Stomach (tissue), 19 donors: ENCODE measurements at places on chromosomes 6 and 20. TPM values are rescaled to one million over a fixed set of nuclear protein-coding genes. Genes with fewer than 3 reads are reported as not detected.

DNA sequence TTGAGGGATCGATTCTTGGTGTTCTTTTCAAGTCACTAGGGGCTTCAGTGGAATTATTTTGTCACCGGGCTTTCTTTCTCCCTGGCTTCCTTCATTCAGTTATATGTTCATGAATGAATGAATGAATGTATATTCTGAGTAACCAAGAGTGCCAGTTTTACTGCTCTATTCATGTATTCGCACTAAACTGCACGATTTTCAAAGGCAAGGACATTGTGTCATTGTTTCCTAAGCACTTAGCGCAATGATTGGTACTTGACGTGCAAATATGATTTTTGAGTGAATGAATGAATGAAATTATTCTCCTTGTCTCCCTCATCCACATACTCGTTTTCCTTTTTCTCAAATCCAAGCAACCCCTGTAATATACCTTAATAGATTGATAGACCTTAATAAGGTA lies 822 bp downstream of the AFG1L start:
- H3K4me3 ChIP-seq = peak overlapping the region; percentile 86
- no peaks in the 10 kb centered on the region for H3K36me3 ChIP-seq
- no peaks in the 10 kb centered on the region for H3K27me3 ChIP-seq
- H3K27ac ChIP-seq = peak overlapping the region; percentile 94
- no peak for DNase-seq

DNA sequence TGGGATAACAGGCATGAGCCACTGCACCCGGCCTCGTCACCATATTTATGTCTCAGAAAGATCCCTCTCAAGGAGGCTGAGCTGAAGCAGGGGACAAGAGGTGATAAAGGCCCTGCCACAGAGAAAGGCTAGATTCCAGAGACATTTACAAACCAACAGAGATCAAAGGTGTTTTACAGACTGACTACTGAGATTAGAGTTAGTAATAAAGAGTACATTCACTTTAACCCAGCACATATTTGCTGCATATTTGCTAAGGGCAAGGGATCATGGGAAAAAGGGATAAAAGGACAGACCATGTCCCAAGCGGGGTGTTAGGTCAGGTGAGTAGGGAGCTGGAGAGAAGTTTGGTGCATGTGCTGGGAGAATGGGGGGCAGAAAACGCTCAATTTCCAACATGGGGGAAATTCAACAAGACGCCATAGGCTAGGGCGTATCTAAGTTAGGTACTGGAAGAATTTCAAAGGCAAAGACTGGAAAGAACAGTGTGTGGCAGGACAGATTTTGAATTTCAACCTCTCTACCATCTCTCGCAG lies 43.8 kb upstream of the SEC63 start:
- peaks cover 9% of the 10 kb centered on the region for H3K4me1 ChIP-seq
- H3K4me3 ChIP-seq = no peak overlapping the region
- H3K27me3 ChIP-seq = no peaks in the 10 kb centered on the region
- peak overlapping the region; percentile 72 for H3K27ac ChIP-seq
- H3K36me3 ChIP-seq = no peaks in the 10 kb centered on the region

C6orf163 gene
- 2.2 TPM for total RNA-seq

GRCh38 chr6:85278466-85279035 lies 171.3 kb upstream of the NT5E start:
- no peaks in the 10 kb centered on the region for H3K27me3 ChIP-seq
- no peaks in the 10 kb centered on the region for H3K36me3 ChIP-seq
- no peaks in the 10 kb centered on the region for H3K4me1 ChIP-seq
- H3K4me3 ChIP-seq = no peak overlapping the region
- H3K27ac ChIP-seq = no peak overlapping the region
- no peak for DNase-seq

GPR63 gene
- total RNA-seq = not detected
